ENCODE measurements at places on chromosomes 11 and 22.
A peak's percentile ranks its signal among the peaks of the same experiment; 100 is the strongest.

GRCh38 chr11:96168623-96169022 lies 174.4 kb downstream of the MAML2 start:
- DNase-seq: peak; percentile 70

GRCh38 chr11:98732947-98733346 lies 287.8 kb upstream of the CNTN5 start:
- DNase-seq: no peak

DNA sequence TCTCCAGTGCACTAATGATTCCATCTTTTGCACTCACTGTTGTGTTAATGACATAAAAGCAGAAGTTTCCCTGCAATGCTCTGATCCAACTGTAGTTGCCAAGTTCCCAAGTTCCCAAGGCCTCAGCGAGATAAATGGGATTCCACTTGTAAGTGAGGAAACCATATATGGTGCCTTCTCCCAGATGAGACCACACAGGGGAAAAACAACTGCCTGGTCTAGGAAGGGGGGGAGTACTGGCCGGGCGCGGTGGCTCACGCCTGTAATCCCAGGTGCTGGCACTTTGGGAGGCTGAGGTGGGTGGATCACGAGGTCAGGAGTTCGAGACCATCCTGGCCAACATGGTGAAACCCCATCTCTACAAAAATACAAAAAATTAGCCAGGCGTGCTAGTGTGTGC lies 23.3 kb upstream of the RELA start:
- DNase-seq: no peak

DNA sequence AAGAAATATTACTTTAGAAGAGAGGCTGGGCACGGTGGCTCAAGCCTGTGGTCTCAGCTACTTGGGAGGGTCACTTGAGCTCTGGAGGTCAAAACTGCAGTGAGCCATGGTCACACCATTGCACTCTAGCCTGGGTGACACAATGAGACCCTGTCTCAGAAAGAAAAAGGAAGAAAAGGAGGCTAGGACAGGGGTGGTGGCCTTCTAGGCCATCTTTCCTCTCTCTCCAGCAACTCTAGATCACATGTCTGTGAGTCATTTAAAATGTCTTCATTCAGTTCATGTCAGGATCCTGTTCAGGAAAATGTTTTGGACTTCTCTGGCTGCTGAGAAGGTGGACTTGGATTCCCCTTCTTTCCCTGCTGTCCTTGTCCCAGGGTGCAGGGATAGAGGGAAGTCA lies 53.3 kb downstream of the PPFIA1 start:
- DNase-seq: no peak

DNA sequence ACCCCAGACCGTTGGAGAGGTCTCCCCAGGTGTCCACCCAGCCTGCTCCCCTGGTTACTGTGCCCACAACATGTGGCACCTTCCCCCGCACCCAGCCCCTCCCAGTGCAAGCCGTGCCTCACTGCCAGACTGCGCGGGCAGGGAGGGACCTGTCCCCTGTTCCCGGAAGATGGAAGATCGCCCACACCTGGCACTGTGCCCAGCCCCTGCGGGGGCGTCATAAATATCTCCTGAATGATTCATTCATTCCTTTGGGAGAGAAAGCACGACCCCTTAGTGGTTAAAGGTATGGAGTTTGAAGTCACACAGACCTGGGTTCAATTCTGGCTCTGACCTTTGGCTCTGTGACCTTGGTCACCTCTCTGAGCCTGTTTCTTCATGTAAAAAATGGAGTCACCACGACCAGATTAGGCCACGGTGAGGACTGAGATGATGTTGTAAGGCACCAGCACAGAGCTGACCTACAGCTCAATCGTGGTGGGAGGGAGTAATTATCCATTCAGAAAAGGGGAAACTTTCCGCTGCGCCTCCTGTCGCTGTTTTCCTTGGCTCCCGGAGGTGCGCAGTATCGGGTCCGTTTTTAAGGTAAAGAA lies 497 bp upstream of the SYT12 start:
- no peak for DNase-seq

All from tibial nerve (tissue), 4 donors.